ENCODE measurements at places on chromosomes 1 and 21. TPM values are rescaled to one million over a fixed set of nuclear protein-coding genes. Genes with fewer than 3 reads are reported as not detected.

AQP10 gene
- 0.83 TPM for total RNA-seq

POLR3GL gene
- total RNA-seq, result 38.9 TPM

INAVA gene
- total RNA-seq, result not detected

KDF1 gene
- not detected for total RNA-seq

DNA sequence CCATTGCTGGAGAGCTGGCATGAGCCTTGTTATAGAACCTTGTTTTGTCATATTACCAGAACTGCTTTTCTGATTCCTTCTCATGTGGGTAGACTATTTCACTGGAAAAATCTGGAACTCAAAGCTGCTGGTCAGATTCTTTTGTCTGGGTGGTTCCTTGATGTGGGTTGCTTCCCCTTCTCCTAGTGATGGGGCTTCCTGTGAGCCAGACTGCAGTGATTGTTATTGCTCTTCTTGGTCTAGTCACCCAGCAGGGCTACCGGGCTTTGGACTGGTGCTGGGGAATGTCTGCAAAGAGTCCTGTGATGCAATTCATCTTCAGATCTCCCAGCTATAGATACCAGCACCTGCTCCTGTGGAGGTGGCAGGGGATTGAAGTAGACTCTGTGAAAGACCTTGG is 59.4 kb downstream of the GPR137B start:
- no peak overlapping the region for H3K27ac ChIP-seq
- no peaks in the 10 kb centered on the region for H3K4me1 ChIP-seq
- H3K27me3 ChIP-seq, result no peaks in the 10 kb centered on the region
- peaks cover 79% of the 10 kb centered on the region for H3K36me3 ChIP-seq

DNA sequence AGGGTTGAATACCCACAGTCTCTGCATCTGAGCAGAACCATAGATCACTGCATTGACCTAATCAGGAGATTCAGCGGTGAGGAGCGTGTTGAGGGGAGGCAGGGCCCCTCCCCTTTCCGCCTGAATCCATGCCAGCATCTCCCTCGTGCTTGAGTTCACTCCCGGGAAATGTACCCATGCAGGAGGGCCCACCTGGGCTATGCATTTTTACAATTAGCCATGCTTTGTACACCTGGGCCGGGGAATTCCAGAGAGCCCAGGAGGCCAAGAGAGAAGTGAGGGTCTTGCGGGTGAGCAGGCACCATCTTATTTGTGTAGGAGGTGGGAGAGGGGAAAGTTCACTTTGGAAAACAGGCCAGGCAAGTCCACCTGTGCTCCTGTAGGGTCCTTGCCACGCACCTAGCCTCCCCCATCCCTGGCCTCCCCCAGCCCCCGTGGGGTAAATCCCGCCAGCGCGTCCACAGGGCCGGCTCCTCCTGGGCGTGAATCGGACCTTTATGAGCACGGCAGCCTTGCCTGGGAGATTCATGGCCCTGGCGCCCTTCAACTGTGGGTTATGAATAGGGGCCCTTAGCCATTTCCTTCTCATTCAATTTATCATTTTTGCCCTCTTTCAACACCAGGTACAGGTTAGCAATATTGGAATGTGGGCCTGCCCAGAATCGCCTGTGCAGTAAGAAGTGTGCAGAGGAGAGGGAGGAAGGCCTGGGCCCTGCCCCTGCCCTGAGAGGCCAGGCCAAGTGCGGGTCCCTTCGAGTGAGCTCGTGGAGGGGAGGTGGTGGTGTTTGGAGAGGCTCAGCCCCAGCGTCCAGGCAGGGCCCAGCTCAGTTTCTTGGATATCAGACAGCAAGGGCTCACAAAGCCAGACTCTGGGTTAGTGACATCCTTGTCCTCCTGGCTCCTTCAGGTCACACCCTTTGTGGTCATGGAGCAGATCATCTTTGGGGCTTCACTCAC is 84.4 kb upstream of the ACTRT2 start:
- H3K36me3 ChIP-seq, result no peaks in the 10 kb centered on the region
- H3K4me3 ChIP-seq, result no peak overlapping the region
- peaks cover 42% of the 10 kb centered on the region for H3K27me3 ChIP-seq
- no peaks in the 10 kb centered on the region for H3K4me1 ChIP-seq
- H3K27ac ChIP-seq, result no peak overlapping the region

GRCh38 chr1:97832481-97832880 is 88.4 kb downstream of the DPYD start:
- H3K27ac ChIP-seq, result no peak overlapping the region
- H3K4me3 ChIP-seq, result no peak overlapping the region
- H3K36me3 ChIP-seq, result no peaks in the 10 kb centered on the region
- H3K27me3 ChIP-seq, result no peaks in the 10 kb centered on the region

Data from heart right ventricle (tissue), 16 donors.